ENCODE measurements at places on chromosomes 11 and 22.

GRCh38 chr11:86034710-86035109 lies 34.2 kb downstream of the PICALM start:
- DNase-seq, result no peak

- DNase-seq, result no peak
Observed at GRCh38 chr11:11421509-11421908, 68.5 kb upstream of the CSNK2A3 start.

DNA sequence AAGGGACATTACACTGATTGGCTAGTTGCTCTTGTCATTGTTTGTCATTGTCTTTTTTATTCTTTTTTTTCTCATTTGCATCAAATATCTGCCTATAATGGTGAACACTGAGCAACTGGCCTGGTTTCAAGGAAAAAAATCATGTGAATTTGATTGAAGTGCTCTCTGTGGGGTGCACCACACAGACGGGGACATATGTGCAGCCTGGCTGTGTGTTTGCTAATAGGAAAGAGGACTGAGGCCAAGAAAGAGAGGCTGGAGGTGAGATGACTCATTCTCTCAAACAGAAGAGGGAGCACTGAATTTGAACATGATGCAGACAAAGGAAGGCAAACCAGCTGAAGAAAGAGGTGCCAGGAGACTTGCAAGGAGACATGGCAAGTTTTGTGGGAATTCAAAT lies 684.9 kb upstream of the CCDC90B start:
- peak; percentile 0 for DNase-seq

GRCh38 chr11:40388097-40388818 lies 1071.2 kb downstream of the LRRC4C start:
- DNase-seq, result peak; percentile 70
